Activated naive CD4-positive, alpha-beta T cell treated with Interleukin-2 at 50 U/mL for 16 hours (primary cell): ENCODE measurements at places on chromosomes 5 and 9.

DNA sequence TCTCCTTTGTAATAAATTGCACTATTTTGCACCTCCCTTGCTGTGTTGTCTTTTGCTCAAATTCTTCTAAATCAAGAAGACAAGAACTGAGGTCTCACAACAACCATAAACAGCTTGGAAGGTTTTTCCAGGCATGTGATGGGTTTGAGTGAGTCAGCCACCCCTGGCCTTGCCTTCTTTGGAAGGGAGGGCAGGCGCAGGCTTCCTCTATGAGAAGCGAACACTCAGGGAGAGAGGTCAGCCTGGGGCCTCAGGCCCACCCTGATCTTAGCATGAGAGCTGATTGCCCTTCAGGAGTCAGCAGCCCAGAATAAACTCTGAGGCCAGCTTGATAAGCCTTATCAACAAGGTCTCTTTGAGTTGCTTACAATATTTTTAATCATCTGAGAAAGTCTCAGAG, 31.6 kb downstream of the S1PR3 start:
- DNase-seq, result no peak

DNA sequence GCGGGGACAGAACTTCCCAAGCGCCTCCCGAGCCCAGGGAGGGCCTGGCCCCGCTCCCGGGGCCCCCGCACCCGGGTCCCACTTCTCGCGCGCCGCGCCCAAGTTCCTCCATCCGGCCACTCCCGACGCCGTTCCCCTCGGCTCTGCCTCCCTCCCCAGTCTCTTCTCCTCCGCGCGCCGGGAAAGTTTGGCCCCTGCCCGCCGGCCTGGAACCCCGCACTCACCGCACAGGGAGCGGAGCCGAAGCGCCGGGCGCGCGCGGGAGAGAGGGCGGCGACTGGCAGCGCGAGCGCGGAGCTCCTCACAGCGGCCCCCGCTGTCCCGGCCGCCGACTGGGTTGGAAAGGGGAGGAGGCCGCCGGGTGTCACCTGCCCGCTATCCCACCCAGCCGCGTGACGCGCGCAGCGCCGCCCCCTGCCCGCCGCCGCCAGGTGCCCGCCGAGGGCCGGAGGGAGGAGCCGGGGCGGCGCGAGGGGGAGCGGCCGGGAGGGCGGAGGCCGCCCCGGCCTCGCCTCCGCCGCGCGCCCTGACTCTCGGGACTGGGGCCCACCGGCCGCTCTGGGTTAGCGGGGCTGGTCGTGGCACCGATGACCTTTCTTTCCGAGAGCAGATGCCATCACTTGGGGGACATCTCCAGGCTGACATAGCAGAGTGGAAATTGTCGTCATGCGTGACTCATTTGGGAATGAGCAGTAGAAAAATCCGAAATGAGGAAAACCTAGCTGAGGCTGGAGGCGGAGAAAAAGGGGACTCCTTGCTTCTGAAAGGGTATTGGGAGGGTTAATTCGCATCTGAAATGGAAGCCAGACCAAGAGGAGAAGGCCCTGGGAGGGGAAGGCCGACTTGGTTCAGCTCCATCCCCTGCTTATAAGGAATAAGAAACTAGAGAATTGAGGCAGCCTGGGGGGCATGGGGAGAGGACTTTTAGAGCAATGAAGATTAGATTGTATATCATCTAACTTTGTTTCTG, at the start of gene ELOVL7:
ELOVL7 (minus strand) TSS at position 334 of the 970 bp plus-strand sequence. CDS start 56,872 bp downstream, outside the sequence.
- DNase-seq, result peak; percentile 22

- no peak for DNase-seq
These were observed 4.0 kb downstream of the BRD3 start for GRCh38 chr9:134063571-134064450.

GRCh38 chr5:112339761-112340160, 79.3 kb downstream of the EPB41L4A start:
- no peak for DNase-seq
